ENCODE measurements at places on chromosomes 1 and 21.

DNA sequence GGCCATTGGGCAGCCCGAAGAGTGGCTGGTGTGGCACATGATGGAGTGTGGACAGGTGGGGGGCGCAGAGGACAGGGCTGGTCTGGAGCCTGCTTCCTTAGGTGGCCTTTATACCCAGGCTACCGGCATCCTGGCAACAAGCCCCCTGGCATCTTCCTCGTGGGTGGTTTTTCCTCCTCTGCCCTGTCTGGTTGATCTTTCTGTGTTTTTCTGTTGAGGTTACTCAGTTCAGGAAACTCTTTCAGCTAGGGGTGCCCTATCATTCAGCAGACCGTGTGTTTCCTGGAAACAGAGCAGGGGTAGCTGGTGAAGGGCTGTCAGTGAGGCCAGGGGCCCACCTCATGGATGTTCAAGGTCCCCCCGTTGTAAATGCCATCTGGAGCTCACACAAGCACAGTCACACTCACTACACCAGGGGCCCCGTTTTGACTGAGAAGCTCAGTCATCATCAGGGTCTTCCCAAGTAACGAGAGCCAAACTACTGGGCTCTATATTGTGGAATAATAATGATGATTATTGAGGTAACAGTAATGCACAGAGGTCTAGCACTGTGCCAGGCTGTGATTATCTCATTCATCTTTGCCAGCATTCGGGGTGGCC, at the start of gene KRTAP12-4:
Gene KRTAP12-4, minus strand, starts transcription at position 84 of the 600 bp plus-strand sequence. Its CDS starts 45 bp downstream, at position 39.
- ATAC-seq: no peak

- ATAC-seq: no peak
Observed at GRCh38 chr1:90580176-90580575, 136.9 kb downstream of the BARHL2 start.

DNA sequence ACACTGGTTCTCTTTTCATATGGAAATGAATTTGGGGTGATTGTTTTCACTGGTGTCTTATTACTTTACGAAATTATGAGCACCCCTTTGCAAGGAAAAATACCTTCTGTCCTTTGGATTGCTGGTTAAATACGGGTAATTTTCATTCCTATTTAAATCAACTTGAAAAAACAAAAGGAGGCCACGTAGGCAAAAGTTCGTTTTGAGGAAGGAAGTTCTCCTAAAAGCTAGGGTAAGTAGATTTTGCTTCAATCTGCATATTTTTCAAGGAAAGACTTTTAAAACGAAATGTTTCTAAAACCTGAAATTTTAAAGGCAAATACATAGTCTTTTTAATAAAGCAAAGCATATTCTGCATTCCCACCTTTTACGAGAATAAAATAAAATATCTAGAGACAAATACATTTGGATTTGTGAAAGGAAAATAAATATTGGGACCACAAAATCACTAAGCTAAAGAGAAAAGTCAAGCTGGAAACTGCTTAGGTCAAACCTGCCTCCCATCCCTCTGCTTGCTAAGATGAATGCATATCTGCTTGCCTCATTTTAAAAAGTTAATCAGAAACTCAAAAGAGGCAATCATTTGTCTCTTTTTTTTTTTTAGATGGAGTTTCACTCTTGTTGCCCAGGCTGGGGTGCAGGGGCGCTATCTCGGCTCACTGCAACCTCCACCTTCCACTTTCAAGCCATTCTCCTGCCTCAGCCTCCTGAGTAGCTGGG, 70.9 kb upstream of the ETS2 start:
- ATAC-seq: no peak

DNA sequence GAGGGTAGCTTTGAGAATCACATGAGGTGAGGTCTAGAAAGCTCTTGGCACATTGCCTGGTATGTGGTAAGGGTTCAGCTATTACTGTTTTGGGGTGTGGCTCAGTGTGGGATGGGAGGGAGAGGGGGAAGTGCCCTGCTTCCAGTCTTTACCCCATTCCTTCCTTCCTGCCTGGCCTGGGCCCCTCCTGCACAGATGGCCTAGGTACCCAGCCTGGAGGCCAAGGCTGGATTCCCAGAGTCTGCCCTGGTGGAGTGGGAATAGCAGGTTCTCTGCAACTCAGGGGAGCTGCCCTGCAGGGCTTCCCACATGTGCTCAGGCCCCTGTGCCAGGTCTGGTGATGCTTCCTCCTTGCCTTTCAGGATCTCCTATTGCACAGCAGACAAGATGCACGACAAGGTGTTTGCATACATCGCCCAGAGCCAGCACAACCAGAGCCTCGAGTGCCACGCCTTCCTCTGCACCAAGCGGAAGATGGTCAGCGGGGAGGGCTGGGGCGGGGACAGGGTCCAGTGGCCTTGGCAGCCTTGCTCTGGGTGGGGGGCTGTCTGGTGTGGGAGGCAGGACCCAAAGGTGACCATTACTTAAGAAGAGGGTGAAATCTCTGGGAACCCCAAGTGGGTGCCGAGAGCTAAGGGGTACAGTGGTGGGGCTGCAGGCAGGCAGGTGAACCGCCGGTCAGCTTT, 13.5 kb downstream of the LDLRAP1 start:
- ATAC-seq: peak; percentile 40

GRCh38 chr1:29186707-29187106, 5.0 kb upstream of the SRSF4 start:
- ATAC-seq: no peak

DNA sequence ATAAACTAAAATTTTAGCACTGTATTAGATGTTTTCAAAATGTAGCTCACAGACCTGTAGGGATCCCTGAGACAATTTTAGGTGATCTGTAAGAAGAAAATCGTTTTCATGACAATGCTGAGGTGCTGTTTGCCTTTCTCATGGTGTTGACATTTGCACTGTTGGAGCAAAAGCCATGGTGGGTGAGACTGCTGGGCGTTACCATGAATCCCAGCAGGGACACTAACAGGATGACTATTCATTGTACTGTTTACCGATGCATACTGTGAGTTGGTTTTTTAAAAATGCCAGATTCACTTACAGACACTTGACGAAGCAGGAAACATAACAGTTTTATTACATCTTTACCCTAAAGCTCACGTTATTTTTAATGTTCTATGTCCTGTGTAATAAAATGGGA, 468.5 kb downstream of the PCP4 start:
- no peak for ATAC-seq

- no peak for ATAC-seq
Observed at GRCh38 chr1:117174851-117175250, 35.9 kb downstream of the VTCN1 start.

DNA sequence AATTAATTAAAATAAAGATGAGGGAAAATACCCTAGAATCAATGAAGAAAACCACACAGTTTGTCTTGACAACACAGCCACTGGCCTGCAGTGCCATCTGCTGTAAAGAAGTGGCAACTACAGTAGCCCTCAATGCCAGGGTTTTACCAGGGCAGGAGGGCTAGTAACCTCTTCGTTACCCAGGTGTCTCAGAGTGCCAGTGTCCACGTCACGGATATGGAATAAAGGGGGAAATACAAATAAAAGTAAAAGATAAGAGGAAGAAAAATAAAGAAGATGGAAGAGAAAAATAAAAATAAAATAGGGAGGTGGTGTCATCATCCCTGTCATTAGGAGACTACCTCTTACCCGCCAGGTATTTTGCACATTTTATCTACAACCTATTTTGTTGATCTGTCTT, 14.2 kb upstream of the SLC44A3 start:
- peak; percentile 41 for ATAC-seq

DNA sequence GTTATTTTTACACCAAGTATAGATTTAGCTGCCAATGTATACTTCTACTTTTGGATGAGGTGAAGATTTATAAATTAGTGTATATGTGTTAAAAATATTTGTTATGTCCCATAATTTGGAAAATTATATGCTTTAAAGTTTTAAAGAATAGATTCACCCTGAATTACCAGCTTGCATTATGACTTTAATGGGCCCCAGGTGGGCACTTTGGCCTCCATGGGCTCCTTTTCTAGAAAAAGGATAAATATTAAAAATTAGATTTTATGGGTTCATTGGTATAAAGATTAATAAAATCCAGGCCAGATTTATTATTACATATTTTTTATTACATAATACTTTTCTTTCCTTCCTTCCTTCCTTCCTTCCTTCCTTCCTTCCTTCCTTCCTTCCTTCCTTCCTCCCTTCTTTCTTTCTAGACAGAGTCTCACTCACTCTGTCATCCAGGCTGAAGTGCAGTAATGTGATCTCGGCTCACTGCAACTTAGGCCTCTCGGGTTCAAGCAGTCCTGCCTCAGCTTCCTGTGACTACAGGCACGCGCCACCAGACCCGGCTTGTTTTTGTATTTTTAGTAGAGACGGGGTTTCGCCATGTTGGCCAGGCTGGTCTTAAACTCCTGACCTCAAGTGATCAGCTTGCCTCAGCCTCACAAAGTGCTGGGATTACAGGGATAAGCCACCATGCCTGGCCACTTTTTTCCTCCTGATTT, 21.9 kb downstream of the KMO start:
- ATAC-seq: no peak

- ATAC-seq: no peak
Observed at GRCh38 chr1:109657395-109657794, 1.5 kb downstream of the GSTM4 start.

- ATAC-seq: no peak
Observed at GRCh38 chr1:61238359-61238665, 156.0 kb downstream of the NFIA start.

- ATAC-seq: no peak
Observed at GRCh38 chr1:78427506-78427905, 63.3 kb upstream of the PTGFR start.

- ATAC-seq: no peak
Observed at GRCh38 chr1:229058111-229058561, 212.8 kb upstream of the RAB4A start.

DNA sequence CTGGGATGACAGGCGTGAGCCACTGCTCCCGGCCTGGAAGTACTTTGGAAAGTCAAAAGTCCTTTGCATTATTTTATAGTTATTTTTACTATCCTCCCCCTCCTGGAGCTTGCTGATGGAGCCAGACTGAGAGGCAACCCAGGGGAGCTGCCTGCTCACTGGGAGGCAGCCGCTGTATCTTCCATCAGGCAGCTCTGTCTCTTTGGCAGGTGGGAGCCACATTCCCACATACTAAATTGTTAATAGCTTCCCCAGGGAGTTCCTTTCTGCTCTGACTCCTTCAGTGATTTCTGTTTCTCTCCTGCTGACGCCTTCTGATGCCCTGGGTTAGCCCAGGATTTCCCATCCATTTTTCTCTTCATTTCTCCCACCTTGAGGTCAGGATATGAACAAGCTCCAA, 4.9 kb upstream of the OPRD1 start:
- ATAC-seq: no peak

DNA sequence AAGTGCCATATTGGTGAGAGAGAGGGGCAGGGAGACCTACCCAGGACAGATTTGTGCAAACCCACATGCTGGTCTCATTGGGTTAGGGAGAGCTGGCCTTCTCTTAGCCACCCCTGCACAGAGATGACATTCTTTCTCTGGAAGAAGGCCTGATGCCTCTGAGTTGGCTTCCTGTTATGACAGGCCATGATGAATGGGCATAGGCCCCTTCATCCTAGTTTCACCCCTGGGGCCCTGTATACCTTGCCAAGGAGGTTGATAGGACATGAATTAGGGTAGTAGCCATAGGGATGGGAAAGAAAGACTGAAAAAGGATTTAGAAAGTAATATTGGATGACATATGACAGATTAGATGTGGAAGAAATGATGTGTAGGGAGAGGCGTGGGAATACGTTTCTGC, 46.6 kb downstream of the TENT5C start:
- no peak for ATAC-seq

DNA sequence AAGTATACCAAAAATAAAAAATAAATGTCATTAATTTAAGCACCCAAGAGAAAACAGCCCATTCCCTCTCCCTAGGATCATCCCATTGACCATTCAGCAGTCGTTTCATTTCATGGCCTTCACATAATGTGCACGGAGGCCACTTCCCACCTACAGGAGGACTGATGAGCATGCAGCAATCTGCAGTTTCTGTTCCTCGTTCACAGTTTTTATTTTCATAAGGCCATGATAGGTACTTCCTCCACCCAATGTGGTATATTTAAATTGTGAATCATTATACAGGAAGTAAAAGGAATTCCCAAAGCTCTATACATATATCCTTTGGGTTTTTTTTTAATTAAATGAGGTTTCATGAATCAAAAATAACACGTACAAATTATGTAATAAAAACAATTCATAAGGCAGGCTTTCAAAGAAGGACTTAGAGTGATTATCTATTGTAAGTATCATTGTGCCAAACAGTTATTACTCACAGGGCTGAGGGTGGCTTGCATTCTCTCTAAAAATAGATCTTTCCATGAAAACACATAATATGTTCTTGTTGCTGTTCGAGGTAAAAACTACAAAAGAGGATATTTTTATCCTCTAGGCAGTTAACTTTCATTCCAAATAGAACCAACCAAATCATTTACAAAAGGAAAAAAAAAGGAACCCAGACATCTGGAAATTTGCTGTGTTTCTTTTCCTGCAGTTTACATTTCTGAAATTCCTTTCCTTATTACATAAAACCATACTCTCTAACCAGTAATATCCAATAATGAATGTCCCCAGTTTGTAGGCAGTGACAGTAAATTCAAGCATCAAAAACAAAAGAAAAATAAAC, 27.5 kb upstream of the SLC44A3 start:
- ATAC-seq: peak; percentile 13

DNA sequence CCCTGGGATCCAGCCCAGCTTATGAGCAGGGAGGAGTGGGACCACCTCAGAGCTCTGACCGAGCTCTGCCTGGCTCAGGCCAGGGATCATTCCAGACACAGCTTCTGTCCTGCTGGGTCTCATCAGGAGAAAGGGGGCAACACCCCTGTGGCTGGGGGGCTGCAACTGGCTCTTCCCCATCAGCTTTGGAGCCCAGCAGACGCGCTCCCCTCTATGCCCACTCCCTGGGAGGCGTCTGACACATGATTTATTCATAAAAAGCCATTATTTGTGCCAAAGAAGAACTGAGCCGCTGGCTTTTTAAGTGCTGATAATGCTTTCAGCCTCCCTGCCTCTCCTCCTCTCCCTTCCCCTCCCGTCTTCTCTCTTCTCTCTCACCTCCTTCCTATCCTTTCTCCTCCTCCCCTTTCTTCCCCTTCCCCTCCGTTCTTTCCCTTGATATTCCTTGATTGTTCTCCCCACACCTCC, 25.0 kb downstream of the FOXO6 start:
- ATAC-seq: no peak

DNA sequence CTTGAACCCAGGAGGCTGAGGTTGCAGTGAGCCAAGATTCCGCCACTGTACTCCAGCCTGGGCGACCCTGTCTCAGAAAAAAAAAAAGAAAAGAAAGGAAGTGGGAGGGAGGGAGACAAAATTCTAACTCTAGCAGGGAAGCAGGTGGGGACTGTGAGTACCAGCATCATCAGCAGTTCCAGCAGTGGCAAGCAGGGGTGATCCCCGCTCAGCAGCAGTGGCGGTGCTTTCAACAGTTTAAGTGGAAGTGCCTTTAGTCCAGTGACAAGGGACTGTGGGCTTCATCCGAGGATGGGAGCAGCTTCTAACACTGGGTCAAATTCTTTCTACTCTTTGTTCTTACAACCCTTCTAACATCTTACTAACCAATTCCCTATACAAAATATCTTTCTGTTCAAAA, 858.1 kb upstream of the ADAMTS5 start:
- no peak for ATAC-seq

- ATAC-seq: no peak
Observed at GRCh38 chr1:231161667-231162296, at the start of gene TRIM67. Gene TRIM67, plus strand, starts transcription at chr1:231162058. Its CDS starts 912 bp downstream, at chr1:231162970.
